ENCODE measurements at places on chromosomes 5 and 9.

DNA sequence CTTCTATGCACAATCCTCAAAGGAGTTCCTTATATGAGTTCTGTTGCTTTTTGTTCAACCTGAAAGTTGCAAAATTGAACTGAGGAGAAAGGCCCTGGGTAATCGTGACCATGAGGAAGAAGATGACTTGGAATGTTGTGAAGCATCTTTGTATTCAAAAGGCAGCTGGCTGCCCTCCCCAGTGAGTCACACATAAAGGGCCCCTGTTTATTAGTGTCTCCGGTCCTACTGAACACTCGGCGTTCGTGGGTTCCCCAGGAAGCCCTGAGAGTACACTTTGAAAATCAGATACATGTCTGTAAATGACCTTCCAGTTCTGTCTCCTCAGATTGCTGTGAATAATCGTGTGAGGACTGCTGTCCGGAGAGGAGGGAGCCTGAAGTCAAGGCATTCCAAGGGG lies 73.6 kb downstream of the C9orf153 start:
- DNase-seq: no peak

GRCh38 chr5:69517763-69518212 lies 25.2 kb downstream of the OCLN start:
- no peak for DNase-seq

DNA sequence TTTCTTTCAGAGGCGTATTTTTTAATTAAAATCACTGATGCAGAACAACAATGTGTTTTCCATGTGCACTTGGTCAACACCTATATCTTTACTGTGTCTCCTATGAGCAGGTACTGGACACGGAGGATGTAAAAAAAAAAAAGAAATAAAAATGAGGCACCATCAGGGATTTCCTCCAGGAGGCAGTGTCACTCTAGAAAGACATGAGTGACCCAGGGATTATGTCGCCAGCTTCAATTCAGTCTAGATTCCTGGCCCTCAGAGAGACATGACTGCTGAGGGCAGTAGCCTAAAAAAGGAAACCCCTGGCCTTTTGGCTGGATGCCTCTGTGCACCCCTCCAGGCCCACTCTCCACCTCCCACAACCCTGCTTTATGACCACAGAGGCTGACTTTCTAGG lies 18.3 kb upstream of the IL33 start:
- DNase-seq: no peak

- DNase-seq: no peak
These were observed 51.4 kb downstream of the COL5A1 start for GRCh38 chr9:134693011-134693410.

DNA sequence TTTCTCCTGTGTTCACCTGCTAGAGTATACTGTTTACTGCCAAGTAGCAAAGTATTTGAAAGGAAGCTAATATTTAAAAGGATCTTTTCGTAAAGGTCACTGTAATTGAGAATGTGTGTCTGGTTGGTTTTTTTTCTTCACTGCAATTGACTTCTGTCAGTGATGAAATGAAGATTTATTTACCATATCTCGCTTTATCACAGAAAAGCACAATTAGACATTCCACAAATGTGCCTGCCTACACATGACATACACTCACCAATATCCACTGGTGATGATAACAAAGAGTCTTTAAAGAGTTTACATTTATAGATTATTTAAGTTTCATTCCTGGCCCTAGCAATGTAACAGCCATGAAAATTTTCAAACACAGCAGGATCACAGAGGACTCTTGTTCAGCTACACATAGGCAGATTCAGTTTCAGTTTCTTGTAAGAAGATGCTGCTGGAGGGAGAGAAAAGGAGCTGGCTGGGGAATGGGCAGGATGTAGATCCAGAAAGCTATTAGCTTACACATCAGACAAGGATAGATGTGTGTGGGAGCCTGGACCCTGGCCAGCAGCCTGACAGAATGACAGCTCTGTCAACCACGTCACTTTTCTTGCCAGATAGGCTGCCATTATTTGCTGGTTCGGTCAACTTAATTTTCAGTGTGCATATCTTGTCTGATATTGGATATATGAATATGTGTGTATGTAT lies 104.0 kb downstream of the GDNF start:
- no peak for DNase-seq

GRCh38 chr5:91328743-91329142 lies 54.4 kb downstream of the ARRDC3 start:
- no peak for DNase-seq

GRCh38 chr9:87307848-87308247 lies 189.8 kb upstream of the DAPK1 start:
- no peak for DNase-seq

GRCh38 chr9:9820436-9820835 lies 792.4 kb downstream of the PTPRD start:
- no peak for DNase-seq

GRCh38 chr9:98998441-98999151 lies 54.9 kb downstream of the COL15A1 start:
- peak; percentile 57 for DNase-seq

- no peak for DNase-seq
These were observed 124.9 kb downstream of the TMEM167A start for GRCh38 chr5:82952326-82952725.

DNA sequence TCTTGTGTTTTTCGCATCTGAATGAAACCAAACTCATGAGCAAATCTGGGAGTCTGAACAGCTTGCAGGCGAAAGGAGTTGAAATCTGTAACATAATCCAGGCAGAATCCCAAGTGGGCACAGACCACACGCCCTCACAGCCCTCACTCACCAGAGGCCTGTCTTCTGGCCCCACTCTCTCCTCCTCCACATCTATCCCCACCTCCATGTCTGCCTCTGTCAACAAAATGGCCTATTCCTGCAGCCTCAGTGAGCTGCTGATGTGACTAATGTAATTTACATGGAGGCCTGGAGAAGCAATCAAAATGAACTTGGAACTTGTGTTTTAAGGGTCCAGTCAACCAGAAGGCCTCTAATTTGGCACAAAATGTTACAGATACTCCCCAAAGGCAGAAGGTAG lies 136.6 kb downstream of the GNA14 start:
- DNase-seq: no peak

DNA sequence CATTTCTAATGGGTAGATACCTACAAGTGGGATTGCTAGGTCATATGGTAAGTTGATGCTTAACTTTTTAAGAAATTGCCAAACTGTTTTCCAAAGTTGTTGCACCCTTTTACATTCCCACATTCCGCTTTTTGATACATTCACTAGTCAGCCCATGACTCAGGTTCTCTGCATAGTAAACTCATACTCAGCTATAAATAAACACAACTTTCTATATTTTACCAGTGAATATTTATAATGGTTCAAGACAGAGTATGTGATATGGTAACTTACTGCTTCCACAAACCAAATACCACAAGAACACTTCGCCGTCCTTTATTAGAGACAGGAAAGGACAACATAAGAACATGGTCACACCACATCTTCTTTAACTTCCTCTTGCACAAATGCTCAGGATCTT lies 54.0 kb downstream of the PLPP1 start:
- DNase-seq: no peak

GRCh38 chr5:17024686-17025180 lies 88.6 kb upstream of the MYO10 start:
- DNase-seq: no peak

- DNase-seq: no peak
These were observed 16.7 kb upstream of the MED10 start for GRCh38 chr5:6395102-6395445.

GRCh38 chr5:149128023-149128875 lies 13.0 kb upstream of the ABLIM3 start:
- DNase-seq: no peak

DNA sequence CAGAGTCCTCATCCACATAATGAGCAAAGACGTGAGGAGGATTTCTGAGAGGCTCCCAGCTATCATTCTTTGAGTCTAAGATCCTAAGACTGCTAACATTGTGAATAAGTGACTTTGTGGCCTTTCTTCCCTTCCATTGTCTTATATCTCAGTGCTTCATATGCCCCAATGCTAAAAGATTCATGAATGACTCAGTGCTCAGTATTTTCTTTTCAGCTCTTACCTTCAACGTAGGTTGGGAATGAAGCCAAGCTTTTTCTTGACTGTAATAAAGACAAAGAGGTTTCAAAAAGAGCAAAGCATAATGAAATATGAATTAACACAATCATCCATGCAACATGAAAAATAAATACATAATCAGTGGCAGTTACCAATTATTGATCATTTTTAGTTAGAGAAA lies 146.4 kb downstream of the ENTREP1 start:
- DNase-seq: no peak

GRCh38 chr5:78751872-78752271 lies 103.3 kb upstream of the LHFPL2 start:
- DNase-seq: no peak

GRCh38 chr9:93642961-93643360 lies 66.6 kb downstream of the PHF2 start:
- no peak for DNase-seq

DNA sequence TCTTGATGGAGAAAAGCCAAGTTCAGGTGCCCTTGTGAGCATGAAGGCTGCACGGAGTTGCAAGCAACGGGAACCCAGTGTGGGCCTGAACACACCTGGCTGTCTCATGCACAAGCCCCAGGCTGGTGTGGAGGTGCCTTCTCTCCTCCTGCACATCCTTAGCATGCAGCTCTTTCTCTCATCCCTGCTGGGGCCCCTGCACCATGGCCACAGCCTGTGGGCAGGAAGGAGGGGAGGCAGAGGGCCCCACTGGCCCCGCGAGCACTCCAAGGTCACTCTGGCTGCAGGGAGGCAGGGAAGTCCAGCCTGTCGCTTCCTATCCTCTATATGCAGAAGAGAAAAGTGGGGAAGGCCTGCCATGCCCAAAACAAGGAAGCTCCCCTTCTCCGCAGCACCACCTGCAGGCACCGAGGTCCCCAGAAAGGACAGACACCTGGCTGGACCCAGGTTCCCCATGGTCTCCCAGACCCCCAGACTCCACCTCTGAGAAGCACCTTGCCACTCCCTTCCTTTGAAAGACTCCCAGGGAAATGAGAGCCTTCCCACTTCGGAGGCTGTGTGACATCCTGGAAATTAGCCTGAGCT lies 18.6 kb downstream of the STKLD1 start:
- DNase-seq: no peak

- DNase-seq: no peak
These were observed 49.0 kb downstream of the TMEM215 start for GRCh38 chr9:32832346-32832745.

DNA sequence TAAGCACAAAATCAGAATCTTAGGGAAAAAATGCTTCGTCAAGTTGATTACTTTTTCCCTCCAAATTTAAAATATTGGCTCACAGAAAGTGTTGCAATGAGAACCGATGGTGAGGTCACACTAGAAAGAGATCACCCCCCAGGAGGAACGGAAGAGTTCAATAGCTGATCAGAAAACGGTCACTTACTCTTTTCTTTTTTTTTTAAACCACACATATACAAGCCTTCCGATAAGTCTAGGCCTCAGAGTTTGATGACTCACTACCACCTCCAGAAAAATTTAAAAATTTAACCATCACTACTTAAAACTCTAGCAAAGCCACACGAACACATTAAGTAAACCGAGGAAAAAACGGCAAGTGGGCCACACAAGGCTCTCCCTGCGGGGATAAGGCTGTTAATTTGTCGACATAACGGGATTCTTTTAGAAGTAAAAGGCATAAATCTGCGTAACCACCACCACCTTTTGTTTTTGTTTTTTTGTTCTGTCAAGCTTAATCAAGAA lies 1.2 kb downstream of the SURF4 start:
- no peak for DNase-seq

DNA sequence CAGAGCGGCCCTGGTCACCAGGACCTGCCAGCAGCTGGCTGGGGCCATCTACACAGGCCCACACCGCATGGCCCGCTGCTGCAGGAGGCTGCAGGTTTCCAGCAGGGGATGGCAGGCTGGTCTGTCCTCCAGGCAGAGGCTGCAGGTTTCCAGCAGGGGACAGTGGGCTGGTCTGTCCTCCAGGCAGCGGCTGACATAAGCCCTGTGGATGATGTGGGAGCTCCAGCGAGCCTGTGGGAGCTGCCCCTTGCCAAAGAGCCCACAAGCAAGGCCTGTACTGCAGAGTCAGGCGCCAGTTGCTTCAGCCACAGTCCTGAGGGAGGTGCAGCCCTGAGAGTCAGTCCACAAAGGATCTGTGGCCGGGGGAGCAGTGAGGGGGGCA lies 18.5 kb downstream of the TPPP start:
- DNase-seq: no peak

GRCh38 chr9:120878188-120879130 lies 1.5 kb upstream of the PHF19 start:
- no peak for DNase-seq

DNA sequence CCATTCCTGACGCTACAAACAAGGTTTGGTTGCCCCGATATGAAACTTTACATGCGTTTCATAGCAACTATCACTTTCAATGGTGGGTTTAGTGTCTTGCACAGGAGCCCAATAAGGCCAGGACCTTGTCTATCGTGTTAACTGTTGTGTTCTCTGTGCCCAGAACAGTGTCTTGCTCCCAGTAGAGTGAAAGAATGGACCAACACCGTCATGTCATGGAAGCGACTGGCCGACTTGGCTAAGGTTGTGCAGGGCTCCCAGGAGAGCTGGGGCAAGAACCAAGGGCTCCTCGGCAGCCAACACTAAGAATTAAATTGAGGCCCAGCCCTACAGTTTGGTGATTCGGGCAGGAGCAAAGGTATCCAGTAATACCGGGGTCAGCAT lies 498 bp upstream of the ARHGEF37 start:
- no peak for DNase-seq

DNA sequence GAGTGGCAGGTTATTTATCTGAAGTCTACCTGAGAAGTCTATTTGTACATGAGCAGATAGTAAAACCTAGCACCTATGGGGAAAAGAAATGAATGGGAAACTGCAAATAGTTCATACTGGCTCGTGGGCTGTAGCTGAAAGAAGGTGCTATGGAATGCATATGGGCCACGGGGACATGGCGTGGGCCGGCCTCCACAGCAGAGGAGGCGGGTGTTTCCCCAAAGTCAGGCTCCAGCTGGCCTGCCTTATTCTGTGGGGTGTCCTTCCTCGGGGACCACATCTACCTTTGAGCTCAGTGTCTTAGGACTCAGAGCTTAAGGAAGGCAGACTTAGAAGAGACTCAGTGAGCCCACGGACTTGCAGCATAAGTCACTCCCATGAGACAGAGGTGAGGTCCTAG lies 350.5 kb upstream of the PANK3 start:
- no peak for DNase-seq

- DNase-seq: no peak
These were observed 556.3 kb upstream of the KLF4 start for GRCh38 chr9:108045851-108046250.

DNA sequence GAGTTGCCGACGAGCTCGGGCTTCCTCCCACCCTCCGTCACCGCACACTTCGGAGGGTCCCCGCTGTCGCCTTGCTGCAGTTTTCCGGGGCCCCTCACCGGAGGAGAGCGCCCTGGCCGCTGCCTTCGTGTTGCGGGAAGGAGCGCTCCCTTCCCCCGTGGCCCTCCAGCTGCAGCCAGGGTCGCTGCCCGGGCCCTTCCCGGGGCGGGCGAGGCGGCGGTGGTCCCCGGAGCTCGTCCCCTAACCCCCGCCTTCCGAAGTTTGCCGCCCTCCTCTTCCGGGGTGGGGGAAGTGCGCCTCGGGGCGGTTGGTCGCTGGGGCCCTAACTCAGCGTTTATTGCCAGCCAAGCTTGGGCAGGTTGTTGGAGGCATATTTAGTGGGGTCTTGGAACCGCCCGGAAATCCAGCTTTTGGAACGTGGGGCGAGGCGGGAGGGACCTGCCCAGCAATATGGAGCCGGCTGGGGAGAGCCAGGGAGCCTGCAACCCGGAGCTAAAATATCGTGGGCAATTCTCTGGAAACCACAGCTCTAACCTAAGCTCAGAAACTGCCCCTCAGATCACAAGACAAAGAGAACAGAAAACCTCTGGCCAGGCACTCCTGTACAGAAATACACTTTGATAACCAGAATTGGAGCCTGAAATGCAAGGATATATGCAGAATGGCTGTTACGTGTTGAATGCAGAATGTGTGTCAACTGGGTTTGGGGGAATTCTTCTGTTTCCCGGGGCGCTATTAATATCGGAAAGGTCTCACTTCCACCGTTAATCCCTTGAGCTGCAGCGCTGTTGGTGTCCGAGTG lies 890 bp downstream of the PIK3R1 start:
- DNase-seq: peak; percentile 59
